ENCODE measurements at places on chromosomes 3 and 15. TPM values are rescaled to one million over a fixed set of nuclear protein-coding genes. Genes with fewer than 3 reads are reported as not detected.

DNA sequence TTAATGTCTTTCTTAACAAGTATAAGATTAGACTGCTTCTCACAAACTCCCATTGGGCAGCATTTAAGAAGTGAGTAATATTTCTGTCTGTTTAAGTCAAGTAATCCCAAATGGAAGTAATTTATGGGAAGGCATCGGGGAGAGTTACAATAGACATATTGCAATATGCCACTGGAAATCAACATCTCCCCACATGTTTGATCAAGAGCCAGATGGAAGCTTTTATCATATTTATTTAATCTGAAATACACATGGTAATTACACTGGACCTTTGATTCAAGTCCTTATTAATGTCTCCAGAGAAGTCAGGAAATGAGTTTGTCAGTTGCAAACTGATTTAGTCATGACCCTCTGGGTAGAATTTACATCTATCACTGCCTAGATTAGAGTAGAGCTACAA is 943.8 kb downstream of the VGLL3 start:
- DNase-seq = no peak

DNA sequence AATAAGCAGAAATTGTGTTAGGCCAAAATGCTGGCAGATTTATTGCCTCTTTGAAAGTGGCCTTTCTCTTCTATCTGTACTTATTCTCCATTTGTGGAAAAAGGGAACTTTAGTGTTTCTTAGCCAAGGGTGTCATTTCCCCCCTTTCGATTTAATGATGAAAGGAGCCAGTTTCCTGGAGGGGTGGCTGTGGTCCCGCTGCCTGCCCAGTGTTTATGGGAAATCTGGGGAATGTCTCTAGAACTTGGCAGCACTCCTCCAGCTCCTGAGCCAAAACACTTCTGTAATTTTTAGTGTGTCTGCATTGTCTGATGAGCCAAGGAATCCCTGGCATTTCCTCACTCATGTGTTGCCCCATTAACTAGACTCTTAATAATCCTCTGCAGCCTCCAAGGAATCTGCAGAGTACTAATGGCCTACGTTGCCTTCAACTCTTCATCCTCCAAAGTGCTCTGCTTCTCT is 448.8 kb downstream of the GRM7 start:
- no peak for DNase-seq

DNAJB8 gene
- total RNA-seq = not detected

DNA sequence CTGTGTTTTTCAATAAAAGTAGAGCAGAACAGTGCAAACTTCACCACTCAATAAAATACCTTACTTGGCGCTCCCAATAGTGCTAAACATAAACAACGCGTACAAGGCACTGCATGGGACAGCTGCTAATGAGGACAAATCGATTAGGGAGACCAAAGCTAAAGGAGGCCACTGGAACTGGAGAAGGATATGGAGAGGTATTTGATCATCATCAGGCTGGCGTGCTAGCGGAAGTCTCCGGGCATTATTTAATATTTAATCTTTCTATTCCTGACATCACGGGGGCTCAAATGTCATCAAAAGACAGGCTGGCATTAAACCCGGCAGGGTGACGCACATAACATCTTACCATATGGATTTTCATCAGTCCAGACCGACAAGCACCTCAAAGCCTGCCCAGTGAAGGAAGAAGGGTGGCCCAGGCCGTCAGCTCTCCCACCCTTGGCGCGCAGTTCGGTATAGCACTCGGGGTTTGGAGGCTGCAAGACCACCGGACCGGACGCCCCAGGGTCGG is 604 bp downstream of the CCPG1 start:
- DNase-seq = peak; percentile 31

DNA sequence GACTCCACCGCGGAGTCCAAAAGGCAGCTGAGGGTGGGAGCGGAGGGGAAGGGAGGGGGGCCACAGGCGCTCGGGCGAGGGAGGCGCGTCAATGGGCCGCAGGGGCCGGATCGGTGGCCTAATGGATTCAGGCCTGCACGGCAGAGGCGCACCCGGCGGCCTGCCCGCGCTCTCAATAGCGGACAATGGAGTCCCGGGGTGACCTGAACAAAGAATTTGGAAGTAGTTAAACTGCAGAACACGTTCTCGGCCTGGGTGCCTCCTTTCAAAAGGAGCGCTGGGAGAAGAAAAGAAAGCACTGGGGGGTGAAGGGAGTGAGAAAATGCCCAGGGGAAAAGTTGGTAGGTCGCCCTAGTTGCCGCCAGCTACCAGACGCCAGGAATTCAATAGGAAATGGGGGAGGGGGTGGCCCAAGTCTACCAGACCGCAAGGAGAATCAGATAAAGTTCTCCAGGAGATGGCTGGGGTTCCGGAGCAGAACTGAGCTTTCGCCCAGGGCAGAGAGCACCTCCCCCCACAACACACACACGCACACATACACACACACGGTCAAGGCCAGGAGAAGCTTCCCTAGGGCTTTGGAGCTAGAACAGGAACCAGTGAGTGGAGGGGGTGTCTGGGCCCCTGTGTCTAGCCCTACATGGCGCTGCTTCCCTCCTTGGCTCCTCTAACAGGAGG is 25.8 kb upstream of the POLG start:
- DNase-seq = peak; percentile 88

MON1A gene
- 15.9 TPM for total RNA-seq

DNA sequence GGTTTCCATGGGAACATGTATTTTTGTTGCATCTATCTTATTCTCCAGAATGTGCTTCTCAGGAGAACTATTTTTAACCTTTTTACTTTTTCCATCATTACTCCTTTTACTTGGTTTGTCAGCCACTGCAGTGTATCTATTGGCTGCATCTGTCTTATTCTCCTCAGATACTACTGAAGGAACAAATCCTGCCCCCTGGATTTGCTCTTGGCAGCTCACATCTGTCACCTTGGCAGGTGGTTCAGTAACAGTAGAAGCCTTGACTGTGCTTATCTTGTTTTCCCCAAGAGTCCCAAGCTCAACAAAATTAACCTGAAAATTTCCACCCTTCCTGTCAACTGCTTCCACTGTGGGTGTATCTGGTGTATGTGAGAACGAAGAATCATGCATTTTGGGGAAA is 106.0 kb downstream of the MAP4 start:
- DNase-seq = no peak

EXD1 gene
- total RNA-seq = 0.22 TPM

DNA sequence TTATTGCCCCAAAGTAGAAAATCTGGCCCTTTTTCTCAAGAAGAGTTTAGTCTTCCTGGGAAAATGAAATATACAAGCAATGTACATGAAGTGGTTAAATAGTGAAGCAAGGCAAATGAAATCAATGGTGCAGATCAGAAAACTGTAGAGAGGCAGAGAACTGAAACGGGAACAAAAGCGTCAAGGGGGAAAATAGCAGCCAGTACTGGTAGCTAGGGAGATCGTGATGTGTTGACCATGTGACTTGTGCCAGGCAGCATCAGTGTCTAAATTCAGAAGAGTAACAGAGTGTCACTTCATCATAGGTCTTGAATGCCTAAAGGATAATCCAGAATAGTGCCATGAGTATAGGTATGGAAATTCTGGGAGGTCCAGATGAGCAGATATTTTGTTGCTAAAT is 163.1 kb downstream of the CHL1 start:
- DNase-seq = no peak

DNA sequence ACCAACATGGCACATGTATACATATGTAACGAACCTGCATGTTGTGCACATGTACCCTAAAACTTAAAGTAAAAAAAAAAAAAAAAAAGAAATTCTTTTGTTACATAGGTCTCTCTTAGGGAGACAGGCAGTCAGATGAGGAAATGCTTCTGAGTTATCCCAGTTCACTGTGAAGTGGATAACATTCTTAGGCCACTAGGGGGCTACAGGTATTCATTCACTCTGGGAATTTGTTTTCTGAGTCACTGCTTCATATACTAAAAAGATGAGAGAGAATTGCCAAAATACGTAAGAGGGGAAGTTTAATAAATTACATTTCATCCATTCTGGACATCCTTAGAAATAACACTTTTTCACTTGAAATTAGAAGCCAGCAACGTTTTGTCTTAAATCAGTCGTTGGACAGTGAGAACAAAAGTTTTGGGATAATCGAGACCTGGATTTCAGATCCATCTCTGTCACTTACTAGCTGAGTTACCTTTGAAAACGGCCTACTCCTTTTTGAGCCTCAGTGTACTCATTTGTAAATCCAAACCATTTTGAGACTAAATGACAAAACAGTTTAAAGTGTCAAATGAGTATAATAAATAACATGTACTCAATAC is 738.4 kb upstream of the ALCAM start:
- DNase-seq = peak; percentile 46

GRCh38 chr15:33322091-33322490 is 11.3 kb downstream of the RYR3 start:
- DNase-seq = no peak

- DNase-seq = no peak
These were observed 27.9 kb upstream of the NIT2 start for GRCh38 chr3:100306695-100307094.

GRCh38 chr3:189108067-189108466 is 63.7 kb upstream of the TPRG1 start:
- DNase-seq = no peak

FBXW12 gene
- 0.07 TPM for total RNA-seq

All from H7 (cell line).